Occipital lobe (tissue), 3 donors: ENCODE measurements at places on chromosomes 1 and 21.

DNA sequence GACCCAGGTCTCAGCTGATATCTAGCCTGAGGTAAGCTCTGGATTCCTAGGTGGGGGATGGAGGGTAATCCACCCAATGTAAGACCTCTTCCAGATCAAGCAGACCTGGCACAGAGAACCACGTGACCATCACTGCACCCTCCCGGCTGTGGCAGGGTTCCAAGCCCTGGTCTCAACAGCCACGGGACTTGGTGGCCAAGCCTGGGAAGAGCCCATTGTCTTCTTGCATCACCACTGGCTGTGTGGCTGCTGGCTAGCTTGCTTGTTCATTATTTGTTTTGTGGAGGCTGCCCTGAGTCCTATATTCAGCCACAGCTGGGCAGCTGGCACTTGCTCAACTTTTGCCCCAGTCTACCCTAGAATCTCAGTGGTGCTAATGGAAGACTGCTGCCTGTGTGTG is 24.1 kb upstream of the NFASC start:
- DNase-seq, result peak; percentile 78

GRCh38 chr1:171793636-171794035 is 12.2 kb downstream of the METTL13 start:
- DNase-seq, result no peak

DNA sequence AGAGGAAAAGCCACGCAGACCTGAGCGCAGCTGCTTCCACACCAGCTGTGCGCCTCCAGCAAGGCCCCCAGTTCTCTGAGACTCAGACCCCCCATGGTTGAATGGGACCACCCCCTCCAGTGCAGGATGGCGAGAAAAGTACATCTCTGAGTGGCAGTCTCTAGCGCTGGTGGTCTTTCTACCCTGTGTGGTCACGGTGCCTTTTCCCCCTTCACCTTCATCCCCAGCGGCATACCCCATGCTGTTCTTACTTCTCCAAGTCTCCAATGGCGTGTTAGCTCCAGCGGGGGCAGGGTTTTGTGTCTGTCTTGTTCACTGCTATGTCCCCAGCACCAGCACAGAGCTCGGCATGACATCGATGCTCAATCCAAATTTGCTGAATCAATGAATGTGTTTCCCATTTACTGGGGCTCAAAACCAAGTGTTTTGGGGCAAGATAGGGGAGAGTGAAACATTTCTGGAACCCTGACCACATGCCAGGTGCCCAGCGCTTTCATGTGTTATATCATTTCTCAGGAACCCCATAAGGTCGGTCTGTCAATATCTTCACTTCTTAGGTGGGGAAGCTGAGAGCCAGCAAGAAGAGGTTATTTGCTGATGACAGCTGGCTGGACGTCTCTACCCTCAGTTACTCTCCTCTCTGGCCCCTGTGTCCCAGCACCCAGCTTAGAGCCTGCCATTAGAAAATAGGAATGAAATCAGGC is 959 bp upstream of the SDC3 start:
- DNase-seq, result no peak

DNA sequence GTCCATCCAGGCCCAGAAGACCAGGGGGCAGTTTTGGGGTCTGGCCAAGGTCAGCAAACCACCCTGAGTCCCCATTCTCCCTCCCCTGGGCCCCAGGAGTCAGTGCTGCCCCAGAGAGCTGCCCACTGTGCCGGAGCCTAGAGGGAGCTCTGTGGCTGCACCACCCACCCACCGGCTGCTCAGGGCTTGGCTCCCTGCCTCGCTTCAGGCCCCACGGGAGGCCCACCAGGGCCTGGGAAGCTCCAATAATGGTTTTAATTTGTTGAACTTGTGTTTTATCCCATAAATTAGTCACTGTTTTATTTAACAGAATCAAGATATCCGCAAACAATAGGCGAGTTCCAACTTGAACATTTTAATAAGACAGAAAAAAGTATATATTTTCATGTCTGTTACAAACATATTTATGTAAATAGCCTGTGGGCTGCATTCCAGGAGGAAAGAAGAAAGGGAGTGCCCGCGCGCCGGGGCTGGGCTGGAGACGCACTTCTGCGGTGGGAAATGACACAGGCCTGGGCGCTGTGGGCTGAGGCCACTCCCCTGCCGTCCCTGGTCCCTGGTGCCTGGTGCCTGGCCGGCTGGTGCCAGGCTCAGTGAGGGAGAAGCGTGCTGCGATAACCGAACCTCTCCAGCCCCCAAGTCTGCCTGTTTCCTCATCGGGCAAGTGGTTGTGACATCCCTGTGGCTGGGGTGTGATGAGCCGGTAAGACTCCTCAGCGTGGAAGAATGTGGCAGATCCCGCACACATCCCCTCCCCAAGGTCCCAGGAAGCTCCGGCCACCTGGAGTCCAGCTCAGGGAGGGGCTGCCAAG is 160.5 kb downstream of the PEX14 start:
- no peak for DNase-seq

DNA sequence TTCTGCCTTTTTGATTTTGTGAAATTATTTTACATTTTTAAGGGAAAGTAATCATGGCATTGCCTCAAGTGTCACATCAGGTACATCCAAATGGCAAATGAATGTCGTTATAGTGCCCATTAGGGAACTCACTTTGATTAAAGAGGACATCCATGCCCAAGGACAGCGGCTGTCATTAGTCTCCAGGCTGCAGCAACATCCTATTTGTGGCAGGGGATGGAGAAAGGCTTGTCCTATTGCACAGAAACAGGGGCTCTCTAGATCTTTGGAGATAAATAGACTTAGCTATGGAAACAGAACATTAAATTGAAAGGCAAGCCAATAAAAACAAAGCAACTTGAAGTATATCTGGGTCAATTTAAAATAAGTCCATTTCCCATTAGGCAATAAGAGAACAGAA is 439.3 kb downstream of the NEGR1 start:
- no peak for DNase-seq

DNA sequence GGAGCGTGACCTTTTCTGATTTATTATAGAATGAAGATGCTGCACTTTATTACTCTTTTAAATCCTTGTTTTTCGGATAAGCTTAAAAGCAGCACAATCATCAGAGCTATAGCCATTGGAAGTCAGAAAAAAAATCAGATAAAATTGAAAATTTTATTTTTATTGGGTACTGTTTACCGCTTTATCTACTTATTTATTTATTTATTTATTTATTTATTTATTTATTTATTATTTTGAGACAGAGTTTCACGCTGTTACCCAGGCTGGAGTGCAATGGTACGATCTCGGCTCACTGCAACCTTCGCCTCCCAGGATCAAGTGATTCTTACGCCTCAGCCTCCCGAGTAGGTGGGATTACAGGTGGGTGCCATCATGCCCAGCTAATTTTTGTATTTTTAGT is 83.1 kb upstream of the CHRM3 start:
- DNase-seq, result no peak

- no peak for DNase-seq
Observed at GRCh38 chr1:245969283-245969682, 537.8 kb downstream of the SMYD3 start.

DNA sequence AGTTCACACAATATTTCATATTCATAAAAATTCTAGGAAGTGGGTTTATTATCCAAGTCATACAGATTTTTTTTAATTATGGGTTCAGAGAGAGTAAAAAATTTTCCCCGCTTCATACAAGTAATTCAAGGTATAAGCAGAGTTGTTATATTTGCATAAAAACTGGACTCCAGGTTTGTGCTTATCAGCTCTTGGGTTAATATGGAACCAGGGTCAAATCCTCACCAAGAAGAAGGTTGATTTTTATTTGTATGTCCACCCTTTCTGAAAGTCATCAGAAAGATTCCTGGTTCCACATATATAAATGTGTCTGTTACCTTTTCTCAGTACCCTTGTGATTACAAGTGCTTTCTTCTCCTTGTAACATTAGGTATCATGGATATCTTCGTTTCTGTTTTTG is 143.8 kb upstream of the PKN2 start:
- DNase-seq, result no peak

DNA sequence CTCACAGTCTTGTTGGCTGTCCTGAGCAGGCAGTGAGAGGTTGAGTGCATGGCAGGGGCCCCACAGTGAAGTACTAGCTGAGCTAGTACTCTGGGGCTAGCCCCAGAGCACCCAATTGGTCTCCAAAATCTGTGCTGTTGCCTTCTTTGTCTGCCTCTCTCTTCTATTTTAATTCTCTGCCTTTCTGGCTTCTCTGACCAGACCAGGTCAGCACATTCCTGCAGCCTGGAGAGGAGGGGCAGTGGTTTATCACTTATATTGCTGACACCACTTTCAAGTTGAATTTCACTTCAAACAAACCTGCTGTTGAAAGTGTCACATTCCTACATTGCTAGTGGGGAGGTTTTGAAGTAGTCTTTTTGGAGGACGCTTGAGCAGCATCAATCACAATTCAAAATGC is 628.7 kb downstream of the PTPRU start:
- no peak for DNase-seq

GRCh38 chr1:20493839-20494608 is 8.0 kb upstream of the CAMK2N1 start:
- peak; percentile 79 for DNase-seq

- no peak for DNase-seq
Observed at GRCh38 chr1:160971618-160972056, 17.0 kb upstream of the ITLN2 start.

GRCh38 chr1:25523542-25523941 is 19.9 kb upstream of the LDLRAP1 start:
- DNase-seq, result no peak

DNA sequence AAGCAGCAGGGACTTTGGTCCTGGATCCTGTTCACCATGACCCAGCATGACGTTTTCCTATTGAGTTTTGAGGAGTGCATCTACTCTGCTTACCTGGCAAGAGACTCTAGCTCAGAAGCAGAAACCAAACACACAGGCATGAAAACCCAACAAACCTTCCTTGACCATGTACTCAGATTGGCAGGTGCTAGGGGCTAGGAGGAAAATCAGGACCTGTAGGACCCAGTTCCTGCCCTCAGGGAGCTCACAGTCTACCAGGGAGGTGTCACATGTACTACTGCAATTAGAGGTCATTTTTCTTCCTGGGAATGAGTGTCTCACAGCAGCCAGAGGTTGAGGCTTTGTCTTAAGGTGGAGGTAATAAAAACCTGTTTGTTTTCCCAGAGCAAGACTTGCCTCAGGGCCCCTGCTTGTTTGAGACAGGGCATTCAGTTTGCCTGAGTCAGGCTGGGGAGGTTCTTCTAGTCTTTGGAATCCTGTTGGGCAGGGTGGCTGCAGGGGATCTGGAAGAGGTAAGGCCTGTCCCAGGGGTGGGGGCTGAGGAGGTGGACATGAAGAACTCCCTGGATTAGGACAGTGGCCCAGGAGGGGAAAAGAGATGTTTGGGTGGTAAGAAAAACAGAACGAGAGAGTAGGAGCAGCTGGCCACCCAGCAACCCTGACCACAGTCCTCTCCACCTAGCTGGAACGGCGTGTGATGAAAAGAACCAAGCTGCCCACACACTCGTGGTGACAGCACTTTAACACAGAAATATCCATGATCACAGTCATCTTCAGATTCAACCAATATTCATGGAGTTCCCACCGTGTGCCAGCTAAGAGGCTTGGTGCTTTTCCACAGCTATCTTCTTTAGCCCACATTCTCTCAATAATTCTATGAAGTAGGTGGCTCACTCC is 30.8 kb downstream of the IER5 start:
- DNase-seq, result peak; percentile 36

GRCh38 chr1:196649990-196650389 is 1.9 kb upstream of the CFH start:
- DNase-seq, result no peak

GRCh38 chr1:59354709-59355337 is 57.9 kb downstream of the FGGY start:
- DNase-seq, result no peak

GRCh38 chr1:204192589-204193352 is 3.5 kb downstream of the KISS1 start:
- DNase-seq, result no peak

DNA sequence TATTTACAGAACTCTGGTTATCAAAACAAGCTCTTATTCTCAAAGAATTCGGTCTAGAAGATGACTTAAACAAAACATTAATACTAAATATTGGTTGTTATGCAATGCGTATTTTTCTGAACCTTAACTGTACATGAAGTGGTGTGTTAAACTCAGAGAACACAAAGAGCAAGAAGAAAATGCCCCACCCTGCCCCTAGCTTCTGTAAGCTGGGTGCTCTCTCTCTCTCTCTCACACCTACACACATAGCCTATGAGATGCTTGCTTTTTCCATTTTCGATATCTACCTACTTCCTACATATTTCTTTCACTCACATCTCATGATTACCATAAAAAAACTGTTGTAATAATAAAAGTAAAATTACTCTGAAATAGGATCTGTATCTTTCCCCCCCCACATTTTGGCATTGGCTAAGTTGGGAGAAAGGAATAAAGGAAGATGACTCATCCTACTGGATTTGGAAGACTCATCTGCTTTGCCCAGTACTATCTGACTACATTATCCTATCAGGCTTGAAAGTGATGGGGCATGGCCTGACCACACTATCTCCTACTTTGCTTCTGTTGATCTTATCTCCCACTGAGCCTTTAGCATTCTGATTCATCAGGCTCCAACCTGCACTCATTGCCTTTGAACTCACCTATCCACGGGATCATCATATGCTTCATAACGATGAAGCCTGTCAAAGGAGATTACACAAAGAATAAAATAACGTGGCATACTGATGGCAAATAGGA is 2.9 kb downstream of the CRYZ start:
- no peak for DNase-seq
